Psoas muscle (tissue), 8 donors: ENCODE measurements at places on chromosomes 13 and 19. TPM values are rescaled to one million over a fixed set of nuclear protein-coding genes. Genes with fewer than 3 reads are reported as not detected.

Gene CEACAM5
- total RNA-seq = not detected

Gene CCDC61
- 5.8 TPM for total RNA-seq

Gene POU2F2
- total RNA-seq = 0.74 TPM

Gene CLEC4M
- total RNA-seq = not detected
